T-helper 17 cell (primary cell): ENCODE measurements at places on chromosomes 2 and 18.

GRCh38 chr18:36255072-36255698, 42.3 kb upstream of the FHOD3 start:
- H3K27me3 ChIP-seq: peaks cover 44% of the 10 kb centered on the region
- H3K36me3 ChIP-seq: no peaks in the 10 kb centered on the region
- H3K4me3 ChIP-seq: no peak overlapping the region
- H3K4me1 ChIP-seq: peaks cover 4% of the 10 kb centered on the region
- DNase-seq: no peak

GRCh38 chr2:70005752-70006446, 44.5 kb upstream of the ASPRV1 start:
- DNase-seq: no peak
- H3K4me1 ChIP-seq: peaks cover 15% of the 10 kb centered on the region
- H3K27me3 ChIP-seq: no peaks in the 10 kb centered on the region
- H3K36me3 ChIP-seq: no peaks in the 10 kb centered on the region

- H3K4me3 ChIP-seq: no peak overlapping the region
- H3K4me1 ChIP-seq: no peaks in the 10 kb centered on the region
These were observed 52.3 kb downstream of the TFCP2L1 start for GRCh38 chr2:121232626-121233265.

GRCh38 chr2:200168641-200169555, 137.6 kb upstream of the SPATS2L start:
- H3K4me3 ChIP-seq: no peak overlapping the region
- H3K27me3 ChIP-seq: no peaks in the 10 kb centered on the region
- H3K4me1 ChIP-seq: no peaks in the 10 kb centered on the region
- no peaks in the 10 kb centered on the region for H3K36me3 ChIP-seq
- H3K27ac ChIP-seq: no peak overlapping the region

- H3K27me3 ChIP-seq: peaks cover 17% of the 10 kb centered on the region
- H3K27ac ChIP-seq: peak overlapping the region; percentile 82
- H3K4me1 ChIP-seq: peaks cover 24% of the 10 kb centered on the region
- no peak for DNase-seq
These were observed 46.4 kb upstream of the ODC1 start for GRCh38 chr2:10494351-10495066.

DNA sequence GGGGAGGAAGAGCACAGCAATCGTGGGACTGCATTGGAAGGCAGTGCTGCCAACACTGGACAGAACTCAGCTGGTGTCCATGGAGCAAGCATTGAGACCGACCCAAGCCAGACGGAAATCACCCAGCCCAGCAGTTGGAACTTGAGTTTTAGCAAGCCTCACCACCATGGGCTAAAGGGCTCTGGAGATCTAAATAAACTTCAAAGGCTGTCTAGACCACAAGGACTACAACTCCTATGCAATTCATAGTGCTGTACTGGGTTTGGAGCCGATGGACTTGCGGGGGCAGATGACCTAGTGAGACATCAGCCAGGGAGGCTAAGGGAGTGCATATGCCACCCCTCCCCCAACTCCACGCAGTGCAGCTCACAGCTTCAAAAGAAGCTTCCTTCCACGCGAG, 243.6 kb upstream of the SLC39A10 start:
- no peak overlapping the region for H3K27ac ChIP-seq
- no peak overlapping the region for H3K4me3 ChIP-seq
- H3K27me3 ChIP-seq: no peaks in the 10 kb centered on the region
- no peak for DNase-seq
- no peaks in the 10 kb centered on the region for H3K4me1 ChIP-seq

- peaks cover 18% of the 10 kb centered on the region for H3K27me3 ChIP-seq
- DNase-seq: no peak
These were observed 27.3 kb upstream of the BIN1 start for GRCh38 chr2:127134235-127134634.

DNA sequence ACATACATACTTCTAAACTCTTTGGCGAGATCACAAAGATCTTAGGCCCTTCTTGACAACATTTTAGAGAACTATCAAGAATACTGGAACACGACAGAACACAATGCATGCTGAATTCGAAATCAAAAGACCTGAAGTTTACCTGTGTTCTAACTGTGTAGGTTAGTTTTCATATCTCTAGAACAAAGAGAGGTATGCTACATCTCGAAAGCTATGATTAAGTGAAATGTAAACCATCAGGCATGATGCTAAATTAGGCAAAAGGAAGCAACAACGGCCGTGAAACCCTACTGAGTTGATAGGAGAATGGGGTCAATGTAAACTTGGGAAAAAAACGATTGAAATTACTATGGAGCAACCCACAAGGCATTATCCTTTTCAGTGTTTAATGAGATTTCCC, 43.7 kb downstream of the IKZF2 start:
- DNase-seq: no peak
- H3K4me1 ChIP-seq: peaks cover 3% of the 10 kb centered on the region
- H3K4me3 ChIP-seq: no peak overlapping the region
- no peaks in the 10 kb centered on the region for H3K36me3 ChIP-seq
- H3K27me3 ChIP-seq: peaks cover 7% of the 10 kb centered on the region

GRCh38 chr18:58558471-58558870, 70.4 kb downstream of the ALPK2 start:
- no peaks in the 10 kb centered on the region for H3K27me3 ChIP-seq
- no peaks in the 10 kb centered on the region for H3K36me3 ChIP-seq
- no peak overlapping the region for H3K27ac ChIP-seq
- no peak overlapping the region for H3K4me3 ChIP-seq
- H3K4me1 ChIP-seq: peaks cover 9% of the 10 kb centered on the region

GRCh38 chr2:9170458-9171130, 36.0 kb upstream of the ASAP2 start:
- H3K36me3 ChIP-seq: peaks cover 4% of the 10 kb centered on the region
- peaks cover 62% of the 10 kb centered on the region for H3K27me3 ChIP-seq
- no peak overlapping the region for H3K27ac ChIP-seq
- H3K4me1 ChIP-seq: no peaks in the 10 kb centered on the region

DNA sequence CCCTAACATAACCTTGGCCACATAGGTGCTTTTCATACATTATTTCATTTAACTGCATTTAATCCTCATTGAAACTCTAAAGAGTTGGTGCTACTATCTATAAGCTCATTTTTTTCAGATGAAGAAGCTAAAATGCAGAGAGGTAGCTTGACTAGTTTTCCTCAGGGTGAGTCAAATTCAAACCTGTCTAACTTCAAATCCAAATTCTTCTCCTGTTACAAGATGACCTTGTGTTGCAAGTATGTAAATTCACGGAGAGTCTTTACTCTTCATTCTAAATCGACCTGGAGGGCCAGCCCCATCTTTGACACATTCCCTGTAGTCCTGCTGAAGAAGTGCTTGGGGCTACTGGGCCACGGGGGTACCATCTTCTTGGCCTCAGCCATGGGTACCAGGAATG, 8.2 kb upstream of the SETBP1 start:
- no peak overlapping the region for H3K4me3 ChIP-seq
- no peak for DNase-seq
- H3K4me1 ChIP-seq: peaks cover 1% of the 10 kb centered on the region
- no peak overlapping the region for H3K27ac ChIP-seq

DNA sequence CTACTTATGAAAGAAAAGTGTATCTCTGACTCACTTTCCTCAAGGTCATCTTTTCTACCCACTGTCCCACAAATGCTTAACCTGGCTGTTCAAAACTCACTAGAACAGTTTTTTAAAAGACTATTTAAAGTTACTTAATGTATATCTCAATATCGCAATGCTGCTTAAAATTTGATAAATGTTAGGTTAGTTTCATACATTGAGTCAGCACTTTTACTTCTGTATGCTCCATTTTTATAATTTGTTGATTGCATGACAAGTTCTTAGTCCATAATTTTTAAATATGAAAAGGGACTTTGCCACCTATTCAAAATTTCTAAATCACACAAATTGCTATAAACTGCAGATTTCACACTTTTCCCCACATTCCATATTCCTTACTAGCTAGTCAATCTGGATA, 231.7 kb upstream of the SLC39A10 start:
- no peaks in the 10 kb centered on the region for H3K27me3 ChIP-seq
- no peak overlapping the region for H3K27ac ChIP-seq
- H3K4me3 ChIP-seq: no peak overlapping the region
- DNase-seq: no peak
- H3K36me3 ChIP-seq: no peaks in the 10 kb centered on the region

DNA sequence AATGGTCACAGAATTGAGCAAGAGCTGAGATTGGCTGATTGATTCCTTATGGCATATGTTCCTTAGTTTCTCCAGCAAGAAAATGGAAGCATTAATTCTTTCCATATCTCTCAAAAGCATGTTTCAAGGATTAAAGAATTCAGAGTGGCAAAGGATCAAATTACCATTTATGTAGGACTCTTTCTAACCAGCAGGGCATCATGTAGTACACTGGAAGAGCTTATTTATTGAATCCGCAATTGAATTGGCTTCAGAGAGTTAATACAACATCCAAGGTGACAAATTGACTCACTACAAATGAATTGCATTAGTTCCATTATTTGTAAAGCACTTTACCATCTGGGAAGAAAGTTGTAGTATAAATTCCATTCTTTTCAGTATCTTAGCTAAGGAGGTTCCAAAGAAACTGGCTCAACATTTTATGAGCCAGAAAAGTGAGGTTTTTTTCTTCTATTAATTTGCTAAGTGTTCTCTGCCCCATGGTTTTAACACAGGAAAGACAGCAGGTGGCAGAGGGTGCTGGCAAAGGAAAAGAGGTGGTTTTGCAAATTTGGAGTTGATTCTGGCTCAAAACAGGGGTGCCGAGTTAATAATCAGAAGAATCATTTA, 409.9 kb downstream of the MTX2 start:
- no peak overlapping the region for H3K4me3 ChIP-seq
- H3K27me3 ChIP-seq: peaks cover 54% of the 10 kb centered on the region
- no peak for DNase-seq
- no peak overlapping the region for H3K27ac ChIP-seq
- no peaks in the 10 kb centered on the region for H3K4me1 ChIP-seq

- H3K4me1 ChIP-seq: no peaks in the 10 kb centered on the region
- H3K4me3 ChIP-seq: no peak overlapping the region
- DNase-seq: no peak
- no peak overlapping the region for H3K27ac ChIP-seq
- no peaks in the 10 kb centered on the region for H3K36me3 ChIP-seq
These were observed 617.7 kb upstream of the CDH2 start for GRCh38 chr18:28794459-28795245.

DNA sequence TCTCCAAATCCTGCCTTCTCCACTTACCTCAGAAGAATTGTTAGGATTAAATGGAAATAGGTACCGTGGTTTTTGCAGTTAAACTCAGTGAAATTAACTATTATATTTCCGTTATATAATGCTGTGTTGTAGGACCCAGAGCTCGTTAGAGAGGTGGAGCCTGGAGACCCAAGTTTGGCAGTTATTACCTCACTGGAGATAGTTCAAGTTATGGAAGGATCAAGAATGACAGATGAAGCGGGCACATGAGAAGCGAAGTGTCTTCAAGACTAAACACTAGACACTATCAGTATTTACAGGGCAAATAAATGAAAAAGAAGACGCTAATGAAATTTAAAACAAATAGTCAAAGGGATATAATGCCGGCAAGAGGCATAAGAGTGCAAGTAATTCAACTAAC, 866 bp downstream of the CWC22 start:
- no peak for DNase-seq
- peaks cover 33% of the 10 kb centered on the region for H3K4me1 ChIP-seq
- peak overlapping the region; percentile 98 for H3K4me3 ChIP-seq
- peaks cover 2% of the 10 kb centered on the region for H3K36me3 ChIP-seq
- no peaks in the 10 kb centered on the region for H3K27me3 ChIP-seq

GRCh38 chr2:127620866-127621265, 25.1 kb upstream of the GPR17 start:
- H3K27ac ChIP-seq: no peak overlapping the region
- H3K4me1 ChIP-seq: peaks cover under 1% of the 10 kb centered on the region
- peaks cover 3% of the 10 kb centered on the region for H3K36me3 ChIP-seq
- DNase-seq: no peak
- H3K27me3 ChIP-seq: peaks cover 54% of the 10 kb centered on the region

DNA sequence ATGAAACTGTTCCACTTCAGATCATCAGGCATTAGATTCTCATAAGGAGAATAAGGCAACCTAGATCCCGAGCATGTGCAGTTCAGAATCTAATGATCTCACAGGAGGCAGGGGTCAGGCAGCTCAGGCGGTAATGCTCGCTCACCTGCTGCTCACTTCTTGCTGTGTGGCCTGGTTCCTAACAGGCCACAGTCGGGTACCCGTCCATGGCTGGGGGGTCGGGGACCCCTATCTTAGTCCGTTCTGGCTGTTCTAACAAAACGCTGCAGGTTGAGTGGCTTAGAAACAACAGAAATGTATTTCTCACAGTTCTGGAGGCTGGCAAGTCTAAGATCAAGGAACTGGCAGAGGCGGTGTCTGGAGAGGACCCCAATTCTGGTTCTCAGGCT, 79.2 kb downstream of the ASB1 start:
- H3K27ac ChIP-seq: no peak overlapping the region
- no peak overlapping the region for H3K4me3 ChIP-seq
- H3K27me3 ChIP-seq: peaks cover 22% of the 10 kb centered on the region
- peaks cover 5% of the 10 kb centered on the region for H3K4me1 ChIP-seq
- H3K36me3 ChIP-seq: peaks cover 2% of the 10 kb centered on the region

DNA sequence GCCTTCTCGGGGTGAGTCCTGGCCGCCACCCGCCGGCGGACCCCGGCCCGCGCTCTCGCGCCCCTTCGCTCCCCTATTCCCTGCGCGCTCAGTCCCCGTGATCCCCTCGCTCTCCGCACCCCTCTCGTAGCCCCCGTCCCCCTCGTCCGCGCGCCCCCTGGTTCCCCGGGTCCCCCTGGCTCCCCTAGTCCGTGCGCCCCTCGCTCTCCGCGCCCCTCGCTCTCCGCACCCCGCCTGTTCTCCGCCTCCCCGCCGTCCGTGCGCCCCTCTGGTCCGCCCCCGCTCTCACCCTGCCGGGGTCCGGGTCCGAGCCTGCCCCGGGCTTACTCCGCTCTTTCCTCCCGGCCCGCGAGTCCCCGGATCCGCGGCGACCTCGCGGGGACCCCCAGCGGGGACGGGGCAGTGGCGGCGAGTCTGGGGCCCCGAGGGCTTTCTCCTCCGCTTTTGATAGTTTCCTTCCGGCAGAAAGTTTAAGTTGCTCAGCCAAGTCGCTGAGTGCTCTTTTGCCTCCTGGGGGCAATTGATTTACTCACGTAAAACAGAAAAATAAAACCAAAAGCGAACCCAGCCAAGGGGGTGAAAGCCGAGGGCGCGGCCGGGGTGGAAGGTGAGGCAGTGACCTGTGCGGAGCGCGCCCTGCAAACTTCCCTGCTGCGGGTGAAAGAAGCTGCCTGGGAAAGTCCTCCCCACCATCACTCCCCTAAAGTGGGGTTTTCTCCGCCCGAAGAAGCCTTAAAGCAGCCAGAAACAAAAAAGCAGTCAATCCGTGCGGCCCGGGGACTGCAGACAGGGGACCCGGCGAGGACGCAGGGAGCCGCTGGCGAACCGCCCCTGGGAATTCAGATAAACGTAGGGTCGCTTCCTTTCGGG, 568 bp downstream of the RAB31 start:
- no peak for DNase-seq
- peaks cover 6% of the 10 kb centered on the region for H3K36me3 ChIP-seq
- no peak overlapping the region for H3K27ac ChIP-seq

GRCh38 chr18:67510831-67511230, 5.7 kb downstream of the DSEL start:
- no peak for DNase-seq
- no peak overlapping the region for H3K27ac ChIP-seq
- no peaks in the 10 kb centered on the region for H3K36me3 ChIP-seq
